NCI-H1417 treated with DMSO at 0.1 percent for 48 hours (cell line): ENCODE measurements at places on chromosomes 11 and 22.

- no peak for DNase-seq
Observed at GRCh38 chr11:110337570-110338193, 41.3 kb upstream of the RDX start.

GRCh38 chr11:109507836-109508561, 86.0 kb downstream of the C11orf87 start:
- DNase-seq, result no peak

- DNase-seq, result no peak
Observed at GRCh38 chr11:70124321-70125000, 46.3 kb downstream of the ANO1 start.

DNA sequence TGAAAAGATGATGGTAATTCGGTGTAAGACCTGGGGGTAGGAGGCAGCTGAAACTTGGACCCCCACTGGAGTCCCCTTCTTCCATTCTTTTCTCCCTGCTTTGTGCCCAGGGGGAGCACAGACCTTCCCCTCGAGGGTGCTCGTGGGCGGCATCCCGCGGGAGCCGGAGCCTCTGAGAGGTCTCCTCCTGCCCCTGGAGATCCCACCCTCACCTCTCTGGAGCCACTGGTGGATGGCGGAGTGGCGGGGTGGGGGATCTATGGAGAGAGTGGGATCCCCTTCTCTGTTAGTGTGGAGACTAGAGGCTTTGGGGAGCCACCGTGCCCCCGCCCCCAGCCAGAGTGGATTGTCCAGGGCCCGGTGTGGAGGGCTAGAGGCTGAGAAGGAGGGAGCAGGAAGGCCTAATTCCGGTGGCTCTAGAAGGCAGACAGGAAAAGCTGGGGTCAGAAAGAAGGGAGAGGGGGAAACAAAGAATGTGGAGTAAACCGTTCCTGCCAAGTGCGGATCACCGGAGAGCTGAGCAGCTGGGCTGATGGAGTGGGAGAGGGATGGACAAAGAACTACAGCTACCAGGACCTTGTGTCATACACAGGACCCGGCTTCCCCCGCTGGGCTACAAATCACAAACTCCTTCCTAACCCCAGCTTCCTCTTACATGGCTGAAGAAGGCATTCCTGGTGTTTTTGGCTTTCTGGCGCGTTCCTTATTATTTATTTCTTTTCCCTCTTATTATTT, 41.9 kb downstream of the KCNJ1 start:
- DNase-seq, result no peak

- no peak for DNase-seq
Observed at GRCh38 chr22:26143806-26144325, 25.4 kb upstream of the SEZ6L start.

- DNase-seq, result no peak
Observed at GRCh38 chr11:87966216-87966615, 209.0 kb downstream of the RAB38 start.

DNA sequence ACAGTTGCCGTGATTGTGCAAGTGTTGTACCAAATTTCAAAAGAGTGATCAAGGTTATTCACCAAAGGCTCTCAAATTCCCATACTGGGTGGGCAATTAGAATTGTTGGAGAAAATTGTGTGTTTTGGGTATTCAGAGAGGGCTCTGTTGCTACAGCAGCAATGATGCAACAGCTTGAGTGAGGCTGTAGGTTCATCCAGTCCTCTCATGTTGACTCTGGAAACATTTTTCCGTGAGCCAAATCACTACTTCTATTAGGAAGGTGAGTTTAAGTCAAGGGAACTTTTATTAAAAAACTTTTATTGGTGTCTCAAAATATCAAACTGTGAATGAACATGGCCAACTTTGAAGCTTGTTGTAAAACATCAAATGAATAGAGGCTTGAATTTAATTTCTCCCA, 116.5 kb downstream of the CD44 start:
- no peak for DNase-seq

- DNase-seq, result no peak
Observed at GRCh38 chr11:47437746-47438418, 11.1 kb downstream of the RAPSN start.

GRCh38 chr11:69848201-69848600, 29.0 kb upstream of the FGF3 start:
- DNase-seq, result no peak

DNA sequence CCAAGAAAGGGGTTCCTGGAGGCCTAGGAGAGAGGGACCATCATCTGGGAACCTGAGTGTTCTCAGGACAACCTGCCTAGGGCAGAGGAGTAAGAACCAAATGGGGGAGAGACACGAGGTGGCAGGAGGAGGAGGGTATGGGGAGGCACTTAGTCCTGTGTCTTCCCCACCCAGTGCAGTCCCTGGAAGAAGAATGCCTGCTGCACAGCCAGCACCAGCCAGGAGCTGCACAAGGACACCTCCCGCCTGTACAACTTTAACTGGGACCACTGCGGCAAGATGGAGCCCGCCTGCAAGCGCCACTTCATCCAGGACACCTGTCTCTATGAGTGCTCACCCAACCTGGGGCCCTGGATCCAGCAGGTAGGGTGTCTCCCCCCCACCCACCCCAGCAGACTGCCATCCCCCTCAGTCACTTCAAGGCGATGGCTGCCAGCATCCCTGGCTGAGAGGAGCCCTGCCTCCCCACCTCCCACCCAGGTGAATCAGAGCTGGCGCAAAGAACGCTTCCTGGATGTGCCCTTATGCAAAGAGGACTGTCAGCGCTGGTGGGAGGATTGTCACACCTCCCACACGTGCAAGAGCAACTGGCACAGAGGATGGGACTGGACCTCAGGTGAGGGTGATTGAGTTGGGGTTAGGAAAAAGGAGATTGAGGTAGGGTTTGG, 3.7 kb upstream of the INPPL1 start:
- no peak for DNase-seq

GRCh38 chr11:66749091-66749490, 20.1 kb upstream of the SPTBN2 start:
- no peak for DNase-seq

DNA sequence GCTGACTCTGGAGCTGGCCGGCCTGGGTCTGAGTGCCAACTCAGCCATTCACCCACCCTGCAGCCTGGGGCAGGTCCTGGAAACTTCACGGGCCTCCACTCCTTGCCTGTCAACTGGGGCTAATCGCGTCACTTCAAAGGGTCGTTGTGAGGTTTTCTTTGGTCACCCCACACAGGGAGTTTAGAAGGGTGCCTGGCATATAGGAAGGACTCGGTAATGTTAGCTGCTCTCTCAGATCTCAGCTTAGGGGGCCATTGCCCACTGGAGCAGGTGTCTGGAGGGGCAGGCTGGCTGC, 7.3 kb downstream of the INCENP start:
- DNase-seq, result no peak
